AG04450 (cell line): ENCODE measurements at places on chromosomes 1 and 21.

DNA sequence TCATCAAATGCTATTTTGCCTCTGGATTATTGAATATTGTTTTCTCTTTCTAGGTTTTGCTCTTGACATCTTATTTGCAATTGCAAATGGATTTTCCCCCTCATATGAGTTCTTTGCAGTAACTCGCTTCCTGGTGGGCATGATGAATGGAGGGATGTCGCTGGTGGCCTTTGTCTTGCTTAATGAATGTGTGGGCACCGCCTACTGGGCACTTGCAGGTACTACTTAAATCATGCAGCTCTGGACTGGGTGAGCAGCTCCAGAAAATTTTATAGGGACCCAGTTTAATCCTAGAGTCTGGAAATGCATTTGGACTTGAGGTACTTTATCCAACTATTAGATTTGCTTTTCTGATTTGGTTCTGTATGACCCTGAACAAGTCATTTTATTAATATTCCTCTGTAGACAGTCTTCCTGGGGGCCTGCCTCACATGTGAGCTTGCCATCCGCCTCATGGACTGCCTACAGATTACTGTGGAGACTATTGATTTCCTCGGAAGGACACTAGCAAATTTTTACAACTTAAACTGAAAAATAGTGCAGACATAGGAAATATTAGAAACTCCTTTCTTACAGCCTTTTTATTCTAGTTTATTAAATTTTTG, 44.5 kb downstream of the SLC22A15 start:
- DNase-seq, result no peak

DNA sequence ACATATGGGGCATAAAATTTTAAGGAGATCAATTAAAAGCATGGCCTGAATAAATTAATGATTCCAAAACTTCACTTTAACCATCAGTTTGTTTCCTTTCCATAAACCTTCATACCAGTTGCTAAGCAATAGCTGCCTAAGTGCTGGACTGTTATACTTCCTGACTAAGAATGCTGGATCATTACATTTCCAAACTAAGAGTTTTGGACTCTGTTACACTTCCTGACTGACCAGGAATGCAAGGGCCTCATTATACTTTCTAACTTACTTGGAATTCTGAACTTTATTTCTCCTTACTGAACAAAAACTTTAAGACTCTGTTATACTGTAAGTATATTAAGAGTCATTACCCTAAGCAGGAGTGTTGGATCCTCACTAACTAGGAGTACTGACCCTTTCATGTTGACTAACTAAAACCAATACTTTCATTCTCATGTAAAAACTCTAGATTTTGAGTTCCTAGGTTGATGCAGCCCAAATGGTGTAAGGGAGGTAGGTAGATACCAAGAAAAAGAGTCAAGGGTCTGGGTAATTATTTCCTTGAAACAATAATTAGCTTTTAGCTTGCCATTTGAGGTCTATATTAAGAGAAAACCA, 118.2 kb downstream of the FAF1 start:
- peak; percentile 3 for DNase-seq

- no peak for DNase-seq
Observed at GRCh38 chr1:65247419-65248359, 61.7 kb upstream of the DNAJC6 start.

DNA sequence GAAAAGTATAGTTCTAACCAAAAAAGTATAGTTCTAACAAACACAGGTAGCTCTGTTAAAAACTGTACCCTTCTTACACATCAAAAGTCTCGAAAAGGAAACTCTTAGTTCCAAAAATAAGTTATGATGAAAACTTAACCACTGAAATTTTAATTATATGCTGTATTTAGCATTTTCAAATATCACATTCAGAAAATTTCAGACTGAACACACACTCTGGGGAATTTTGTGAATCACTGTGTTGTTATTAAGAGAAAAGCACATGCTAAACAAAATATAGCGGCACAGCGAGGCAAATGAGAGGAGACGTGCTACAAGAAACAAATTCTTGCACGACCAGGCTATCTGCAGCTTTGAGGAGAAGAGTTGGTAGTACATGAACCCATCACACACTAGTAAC, 30.4 kb downstream of the VAV3 start:
- no peak for DNase-seq

DNA sequence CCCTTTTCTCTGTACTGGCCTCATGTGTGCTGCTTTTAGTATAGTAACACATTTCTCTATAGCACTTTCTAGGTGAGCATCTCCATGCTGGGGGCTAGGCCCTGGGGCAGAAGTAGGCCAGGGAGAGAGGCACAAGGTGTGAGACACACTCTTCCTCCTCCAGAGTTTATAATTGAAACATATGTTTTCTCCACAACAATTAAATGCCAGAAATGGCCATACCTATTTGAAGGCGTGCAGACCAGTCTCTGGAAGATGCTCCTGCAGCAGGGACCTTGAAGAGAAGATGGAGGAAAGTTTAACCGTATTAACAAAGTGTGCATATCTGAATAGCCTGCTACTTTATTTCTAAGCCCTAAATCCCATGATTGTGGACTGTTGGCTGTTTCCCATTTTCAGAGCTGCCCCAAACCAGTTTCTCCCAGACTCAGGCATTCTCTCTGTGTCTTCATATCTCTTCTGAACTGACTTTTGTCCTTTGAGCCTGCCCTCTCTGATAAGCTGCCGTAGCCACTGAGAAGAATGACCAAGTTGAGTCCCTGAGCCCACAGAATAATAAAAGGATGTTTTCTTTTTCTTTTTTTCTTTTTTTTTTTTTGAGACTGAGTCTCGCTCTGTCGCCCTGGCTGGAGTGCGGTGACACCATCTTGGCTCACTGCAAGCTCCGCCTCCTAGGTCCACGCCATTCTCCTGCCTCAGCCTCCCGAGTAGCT, 81.3 kb downstream of the LRRC8D start:
- DNase-seq, result no peak

- DNase-seq, result no peak
Observed at GRCh38 chr1:29675481-29676263, 439.4 kb downstream of the PTPRU start.

DNA sequence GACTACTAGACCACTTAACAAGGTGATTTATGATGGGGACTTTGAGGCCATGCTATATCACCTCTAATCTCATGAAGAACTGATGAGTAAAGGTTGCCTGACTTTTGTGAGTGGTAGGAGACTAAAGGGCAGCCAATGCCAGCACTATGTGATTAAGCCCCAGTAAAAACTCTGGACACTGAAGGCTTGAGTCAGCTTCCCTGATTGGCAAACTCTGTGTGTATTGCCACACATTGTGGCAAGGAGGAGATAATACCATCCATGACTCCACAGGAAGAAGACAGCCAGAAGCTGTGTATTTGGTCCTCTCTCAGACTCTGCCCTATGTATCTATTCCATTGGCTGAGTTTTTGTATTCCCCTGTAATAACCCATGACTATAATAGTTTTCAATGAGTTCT, 413.3 kb upstream of the ZRANB2 start:
- no peak for DNase-seq

GRCh38 chr21:20086508-20086907, 911.7 kb upstream of the NCAM2 start:
- DNase-seq, result no peak

GRCh38 chr1:42847721-42848460, 1.5 kb downstream of the ZNF691 start:
- no peak for DNase-seq
